ENCODE measurements at places on chromosomes 7 and 10.

GRCh38 chr7:5215313-5215712, 25.3 kb downstream of the WIPI2 start:
- no peak for DNase-seq

GRCh38 chr7:22581099-22581498, 81.1 kb upstream of the STEAP1B start:
- DNase-seq, result no peak

- DNase-seq, result no peak
These were observed 625.1 kb downstream of the MAGI2 start for GRCh38 chr7:78828317-78828716.

- DNase-seq, result no peak
These were observed 95.8 kb upstream of the TNS3 start for GRCh38 chr7:47677664-47678063.

DNA sequence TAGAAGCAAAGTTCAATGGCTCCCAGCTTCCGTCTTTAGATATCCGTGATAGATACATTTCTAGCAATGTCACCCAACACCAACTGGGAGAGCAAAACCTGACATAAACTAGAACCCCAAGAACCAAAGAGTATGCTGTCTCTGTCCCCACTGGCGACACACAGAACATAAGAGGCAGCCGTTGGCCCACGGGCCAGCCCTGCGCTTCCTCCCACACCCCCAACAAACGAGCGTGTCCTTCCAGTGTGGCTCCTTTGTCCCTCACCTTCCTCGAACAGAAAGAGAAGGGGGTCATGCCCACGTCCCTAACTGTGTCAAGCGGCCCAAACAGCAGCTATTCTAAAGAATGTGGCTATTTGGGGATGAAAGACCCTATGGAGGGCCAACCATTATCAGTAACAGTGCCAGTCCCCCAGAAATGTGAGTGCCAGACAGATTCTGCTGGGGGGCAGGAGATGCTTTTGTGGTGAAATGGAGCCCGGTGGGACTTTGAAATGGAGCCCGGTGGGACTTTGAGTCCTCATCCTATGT, 171.9 kb downstream of the USP6NL start:
- no peak for DNase-seq

DNA sequence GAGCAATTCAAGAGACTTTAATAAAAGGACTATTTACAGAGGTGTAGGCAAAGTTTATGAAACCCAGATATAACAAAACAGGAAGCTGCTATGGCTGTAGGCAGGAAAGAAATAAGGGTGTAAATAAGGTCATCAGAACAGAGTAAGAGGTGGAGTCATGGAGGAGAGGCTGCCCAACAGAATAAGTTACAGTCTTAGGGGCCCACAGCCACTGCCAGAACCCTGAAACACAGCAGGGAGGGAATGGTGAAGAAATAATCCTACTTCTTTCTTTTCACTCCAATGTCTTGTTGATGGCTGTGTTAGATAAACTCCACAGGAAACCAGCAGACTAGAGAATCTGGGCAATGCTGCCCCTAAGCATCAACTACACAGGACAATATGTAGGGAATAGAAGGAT, 155.8 kb upstream of the TAC1 start:
- no peak for DNase-seq

DNA sequence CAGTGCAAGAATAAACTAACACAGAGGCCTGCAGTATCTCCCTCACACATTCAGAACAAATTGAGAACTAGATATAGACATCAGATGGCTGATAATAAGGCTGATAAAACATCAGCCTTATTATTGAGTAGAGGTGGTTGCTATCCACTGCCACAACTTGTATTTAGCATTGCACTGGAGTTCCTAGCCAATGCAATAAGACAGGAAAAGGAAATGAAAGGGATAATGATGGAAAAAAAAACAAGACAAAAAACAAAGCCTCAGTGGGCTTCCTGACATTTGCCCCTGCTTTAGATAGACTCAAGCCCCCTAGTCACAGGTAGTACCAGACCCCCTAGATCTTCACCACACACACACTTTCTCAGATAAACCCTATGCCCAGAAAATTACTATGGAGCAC, 33.2 kb upstream of the ELN start:
- DNase-seq, result no peak

GRCh38 chr10:33098951-33099663, 141.1 kb upstream of the ITGB1 start:
- DNase-seq, result no peak

DNA sequence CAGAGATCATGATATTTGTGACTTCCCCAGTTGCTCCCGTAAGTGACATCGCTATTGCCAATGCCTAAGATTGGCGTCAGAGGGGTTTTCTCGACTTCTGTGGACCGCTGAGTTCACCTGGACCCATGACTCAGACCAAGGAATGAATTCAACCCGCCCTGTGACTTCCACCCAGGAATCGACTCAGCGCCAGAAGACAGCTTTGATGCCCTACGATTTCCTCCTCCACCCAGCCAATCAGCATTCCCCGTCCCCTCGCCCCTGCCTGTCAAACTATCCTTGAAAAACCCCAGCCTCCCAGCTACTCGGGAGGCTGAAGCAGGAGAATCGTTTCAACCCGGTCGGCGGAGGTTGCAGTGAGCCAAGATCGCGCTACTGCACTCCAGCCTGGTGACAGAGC, 58.3 kb downstream of the MICALL2 start:
- DNase-seq, result no peak

GRCh38 chr10:62990126-62990525, 143.0 kb upstream of the NRBF2 start:
- no peak for DNase-seq

DNA sequence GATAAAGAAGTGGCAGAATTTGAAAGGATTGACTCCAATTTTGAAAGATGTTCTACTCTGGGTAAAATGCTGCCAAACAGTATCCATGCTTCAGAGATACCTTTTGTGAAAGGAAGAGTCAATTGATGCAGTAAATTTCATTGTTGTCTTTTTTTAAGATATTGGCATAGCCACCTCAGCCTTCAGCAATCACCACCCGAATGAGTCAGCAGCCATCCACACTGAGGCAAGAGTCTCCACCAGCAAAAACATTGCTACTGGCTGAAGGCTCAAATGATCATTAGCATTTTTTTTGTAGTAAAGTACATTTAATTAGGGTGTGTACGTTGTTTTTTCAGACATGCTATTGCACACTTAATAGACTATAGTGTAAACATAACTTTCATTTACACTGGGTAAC, 31.7 kb upstream of the CYP26C1 start:
- no peak for DNase-seq

DNA sequence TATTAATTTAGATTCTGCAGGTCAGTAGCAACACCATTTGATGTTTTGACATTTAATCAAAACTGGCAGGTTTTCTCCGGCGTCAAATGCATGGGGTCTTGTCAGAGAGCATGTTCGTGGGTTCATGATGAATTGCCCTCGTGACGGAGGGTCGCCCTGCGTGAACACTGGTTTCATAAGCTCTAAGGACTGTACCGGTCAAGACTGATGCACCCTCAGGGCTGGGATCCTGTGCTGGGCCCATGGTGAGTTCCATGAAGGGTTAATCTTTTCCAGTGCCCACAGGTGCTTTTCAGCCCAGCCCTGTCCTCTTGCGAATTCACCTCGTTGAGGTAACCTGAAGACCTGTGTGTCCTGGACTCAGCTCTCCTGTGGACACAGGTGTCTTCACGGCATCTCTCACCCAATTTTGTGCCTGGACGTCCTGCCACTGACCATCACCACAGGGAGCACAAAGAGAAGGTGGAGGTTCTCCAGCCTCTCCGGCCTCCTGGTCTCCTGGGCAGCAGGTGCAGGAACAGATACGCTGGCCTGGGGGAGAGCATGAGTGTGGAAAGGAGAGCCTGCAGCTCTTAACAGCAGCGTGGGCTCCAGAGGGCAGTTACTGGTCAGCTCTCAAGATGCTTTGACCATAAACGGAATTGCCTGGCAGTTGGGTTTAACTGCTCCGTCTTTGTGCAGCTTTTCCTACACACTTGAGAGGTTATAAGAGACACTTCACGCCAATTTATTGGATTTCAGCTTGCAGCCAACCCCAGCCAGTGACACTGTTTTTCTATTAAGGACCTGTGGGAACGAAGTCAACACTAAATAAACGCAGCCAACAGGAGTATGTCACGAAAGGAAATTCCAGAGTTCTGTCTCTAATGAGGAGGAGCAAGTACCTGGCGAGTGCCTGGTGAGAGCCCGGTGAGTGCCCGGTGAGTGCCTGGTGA, 37.4 kb upstream of the CFAP46 start:
- no peak for DNase-seq

DNA sequence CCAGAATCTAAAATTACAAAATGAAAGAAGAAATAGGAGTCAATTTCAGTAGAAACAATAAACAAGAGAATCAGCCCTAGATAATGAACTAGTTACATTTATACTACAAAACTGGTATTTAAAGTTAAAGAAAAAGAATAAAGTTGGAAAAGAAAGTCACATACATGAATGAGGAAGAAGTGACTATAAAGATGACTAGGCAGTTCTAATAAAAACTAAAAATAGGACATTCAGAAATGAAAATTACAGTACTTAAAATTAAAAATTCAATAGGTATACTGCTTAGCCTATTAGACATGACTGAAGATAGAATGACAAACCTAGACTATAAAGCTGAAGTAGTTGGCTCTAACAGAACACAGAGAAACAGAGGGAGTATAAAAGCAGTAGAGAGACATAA, 108.8 kb downstream of the AHR start:
- DNase-seq, result no peak

GRCh38 chr10:129131457-129132132, 335.4 kb upstream of the MGMT start:
- no peak for DNase-seq

GRCh38 chr7:128959296-128959695, 21.6 kb downstream of the IRF5 start:
- no peak for DNase-seq

DNA sequence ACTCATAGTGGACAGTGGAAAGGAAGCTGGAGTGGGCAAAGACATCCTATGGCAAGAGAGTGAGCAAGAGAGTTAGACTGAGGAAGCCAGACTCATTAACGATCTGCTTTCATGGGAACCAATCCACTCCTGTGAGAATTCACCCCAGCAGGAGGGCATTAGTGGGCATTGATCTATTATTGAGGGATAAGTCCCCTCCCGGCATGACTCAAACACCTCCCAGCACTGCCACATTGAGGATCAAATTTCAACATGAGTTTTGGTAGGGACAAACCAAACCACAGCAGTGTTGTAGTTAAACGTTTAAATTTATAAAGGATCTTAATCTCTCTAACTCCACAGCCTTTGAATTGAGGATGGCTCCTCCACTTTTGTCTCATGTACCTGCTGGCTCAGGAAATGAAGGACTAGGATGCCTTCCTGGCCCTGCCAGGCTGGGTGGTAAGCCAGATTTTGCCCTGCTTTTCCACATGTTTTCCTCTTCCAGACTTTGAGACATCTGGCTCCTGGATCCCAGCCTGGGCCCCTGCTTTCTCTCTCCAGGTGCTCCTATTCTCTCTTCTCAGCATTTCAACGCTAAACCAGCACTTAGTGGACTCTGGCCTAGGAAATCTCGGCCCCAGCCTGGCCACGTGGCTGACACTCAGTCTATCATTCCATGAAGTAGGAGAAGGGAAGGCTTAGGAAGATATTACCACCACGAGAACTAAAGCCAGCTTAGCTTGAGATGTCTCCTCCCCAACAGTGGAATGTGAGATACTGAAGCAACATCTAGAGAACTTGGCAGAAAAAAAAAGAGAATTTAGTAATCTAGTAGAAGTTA, 96.5 kb upstream of the PIP4K2A start:
- DNase-seq, result no peak

DNA sequence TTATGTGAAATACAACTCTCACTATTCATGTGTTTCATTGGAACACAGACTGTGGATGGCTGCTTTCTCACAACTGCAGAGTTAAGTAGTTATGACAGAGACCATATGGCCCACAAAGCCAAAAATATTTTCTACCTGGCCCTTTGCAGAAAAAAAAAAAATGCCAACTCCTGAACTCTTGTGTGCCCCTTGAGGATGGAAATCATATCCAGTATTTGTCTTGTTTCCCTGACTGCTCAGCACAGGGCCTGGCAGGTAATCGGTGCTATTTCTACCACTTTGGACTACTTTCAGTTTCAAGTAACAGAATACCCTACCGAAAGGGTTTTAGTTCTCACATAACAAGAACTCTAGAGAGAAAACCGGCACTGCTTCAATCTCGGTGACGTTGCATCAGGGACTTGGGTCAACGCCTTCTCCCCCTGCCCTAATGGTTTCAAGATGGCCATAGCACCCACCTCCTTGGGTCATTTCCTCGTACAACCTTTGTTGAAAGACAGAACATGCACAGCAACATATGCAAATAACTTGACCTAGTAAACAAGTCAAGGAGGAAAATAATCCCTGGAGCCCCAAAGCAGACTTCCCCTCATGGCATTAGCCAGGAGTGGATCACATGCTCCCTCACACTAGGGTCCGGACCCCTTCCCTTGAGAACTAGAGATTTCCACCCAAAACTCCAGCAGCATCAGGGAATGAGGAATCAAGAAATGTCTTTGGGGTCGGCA, 11.8 kb upstream of the GPNMB start:
- DNase-seq, result no peak

- DNase-seq, result no peak
These were observed 1156.3 kb downstream of the SORCS3 start for GRCh38 chr10:105797234-105797890.

DNA sequence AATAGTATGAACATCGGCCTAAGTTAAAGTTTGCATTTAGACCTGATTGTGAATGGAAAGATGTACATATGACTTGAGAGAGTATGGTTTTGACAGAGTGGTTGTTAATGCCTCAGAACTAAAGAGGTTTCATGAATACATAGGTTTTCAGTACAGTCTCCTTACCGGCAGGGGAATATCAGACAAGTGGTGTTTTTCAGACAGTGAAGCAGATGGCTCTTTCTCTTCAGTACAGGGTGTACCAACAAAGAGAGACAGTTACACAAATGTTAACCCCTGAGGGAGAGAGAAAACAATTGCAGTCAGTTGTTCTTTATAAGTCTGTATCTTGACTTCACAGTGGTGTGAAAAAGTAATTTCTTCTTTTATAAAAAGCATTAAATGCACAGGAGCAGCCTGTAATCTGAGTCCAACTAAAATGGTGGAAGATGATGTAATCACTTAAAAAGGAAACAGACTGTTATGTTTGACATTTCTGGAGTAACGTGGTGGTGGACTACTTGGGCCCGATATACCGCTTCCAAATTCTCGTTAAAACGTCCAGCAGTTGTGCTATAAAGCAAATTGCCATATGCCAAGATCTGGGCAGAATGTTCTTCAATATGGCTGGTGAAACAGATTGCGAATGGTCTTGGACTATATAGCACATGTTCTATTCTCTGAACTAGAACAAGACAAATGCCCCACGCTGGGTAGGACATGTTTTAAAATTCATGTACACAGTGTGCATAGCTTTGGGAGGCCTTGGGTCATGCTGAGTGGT, 69.2 kb downstream of the SDK1 start:
- no peak for DNase-seq
